Activated CD4-positive, alpha-beta T cell treated with anti-CD3 and anti-CD28 coated beads for 36 hours (primary cell): ENCODE measurements at places on chromosomes 1 and 21.
A peak's percentile ranks its signal among the peaks of the same experiment; 100 is the strongest.

DNA sequence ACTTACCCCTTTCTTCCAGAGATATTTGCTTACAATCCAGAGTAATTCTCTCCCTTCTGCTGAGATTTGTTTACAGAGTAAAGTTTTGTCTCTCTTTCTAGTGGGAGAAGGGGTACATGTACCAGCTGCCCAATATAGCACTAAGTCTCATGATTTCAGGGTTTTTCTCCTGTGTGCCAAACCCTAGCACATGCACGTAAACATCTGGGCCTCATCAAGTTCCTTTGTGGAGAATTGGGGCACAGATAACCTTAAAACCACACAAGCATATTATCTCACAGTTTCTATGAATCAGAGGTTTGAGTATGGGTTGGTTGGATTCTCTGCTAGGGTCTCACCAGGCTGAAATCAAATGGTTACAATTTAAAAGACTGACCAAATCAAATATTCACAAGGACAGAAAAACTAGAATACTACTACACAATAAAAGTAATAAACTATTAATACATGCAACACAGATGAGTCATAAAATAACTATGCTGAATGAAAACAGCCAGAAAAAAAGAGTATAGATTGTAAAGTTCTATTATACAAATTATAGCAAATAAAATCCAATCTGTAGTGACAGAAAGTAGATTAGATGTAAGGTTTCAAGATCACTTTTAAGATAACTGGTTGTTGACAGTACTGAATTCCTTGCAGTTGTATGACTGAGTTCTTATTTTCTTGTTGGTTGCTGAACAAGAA, 347.4 kb upstream of the PTBP2 start:
- no peak for DNase-seq

GRCh38 chr1:6460301-6461050, 5.5 kb downstream of the TNFRSF25 start:
- peak; percentile 93 for DNase-seq

DNA sequence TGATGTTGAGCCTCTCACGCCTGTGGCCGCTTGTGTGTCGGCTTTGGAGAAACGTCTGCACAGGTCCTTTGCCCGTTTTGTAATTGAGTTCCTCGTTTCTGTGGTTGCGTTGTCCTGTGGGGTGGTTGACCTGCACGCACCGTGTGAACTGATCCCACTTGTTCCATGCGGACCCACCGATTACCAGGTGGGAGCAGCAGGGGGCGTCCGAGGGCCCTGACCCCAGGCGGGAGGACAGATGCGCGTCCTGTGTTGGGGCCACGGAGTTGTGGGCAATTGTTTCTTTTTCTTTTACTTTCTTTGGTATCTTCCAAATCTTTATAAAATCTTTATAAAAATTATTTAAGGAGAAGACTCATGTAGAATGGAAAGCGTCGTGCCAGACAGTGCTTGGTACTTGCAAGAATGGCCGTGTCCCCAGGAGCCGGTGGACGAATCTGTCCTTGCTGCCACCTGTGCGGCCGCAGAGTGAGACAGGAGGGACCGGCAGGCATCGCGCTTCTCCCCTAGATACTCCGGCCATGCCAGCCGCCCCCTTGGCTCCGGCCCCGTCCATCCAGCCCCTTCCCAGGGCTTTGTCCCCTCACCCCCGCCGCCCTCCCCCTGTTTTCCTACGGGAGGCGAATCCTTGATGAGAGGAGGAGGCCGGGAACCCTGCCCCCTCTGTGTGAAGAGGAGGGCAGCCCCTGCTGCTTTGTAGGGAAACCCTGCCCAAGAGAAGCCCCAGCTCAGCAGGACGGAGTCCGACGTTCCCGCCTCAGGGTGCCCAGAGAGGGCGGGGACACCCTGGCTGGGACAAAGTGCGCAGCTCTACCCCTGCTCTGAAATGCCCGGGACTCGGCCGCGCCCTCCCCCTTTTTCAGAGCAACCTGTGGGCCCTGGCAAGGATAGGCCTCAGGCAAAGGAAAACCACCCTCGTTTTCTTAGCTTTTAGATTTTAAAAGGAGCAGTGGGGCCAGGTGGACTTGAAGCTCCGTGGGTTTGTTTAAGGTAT, 41.7 kb downstream of the PRKCZ start:
- peak; percentile 79 for DNase-seq

DNA sequence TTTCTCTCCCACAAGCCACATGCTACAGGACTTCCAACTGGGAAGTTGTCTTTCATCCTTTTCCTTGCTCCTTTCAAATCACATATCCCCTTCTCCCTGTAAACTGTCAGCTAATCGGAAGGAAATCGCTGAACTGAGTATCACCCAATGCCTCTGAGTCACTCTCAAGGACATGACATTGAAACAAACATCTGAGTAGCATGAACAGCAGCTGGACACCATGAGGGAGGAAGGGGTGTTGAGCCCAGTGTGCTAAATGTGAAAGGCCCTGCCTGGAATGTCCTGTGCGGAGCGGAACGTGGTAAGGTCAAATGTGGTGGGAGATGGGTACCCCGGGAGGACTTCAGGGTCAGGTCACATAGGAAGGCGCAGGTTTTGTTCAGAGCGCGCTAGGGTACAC, at the start of gene OR2AJ1:
Gene OR2AJ1 (plus strand): TSS at position 22 of the 400 bp plus-strand sequence. CDS start 8,880 bp downstream, outside the sequence.
- DNase-seq: no peak

DNA sequence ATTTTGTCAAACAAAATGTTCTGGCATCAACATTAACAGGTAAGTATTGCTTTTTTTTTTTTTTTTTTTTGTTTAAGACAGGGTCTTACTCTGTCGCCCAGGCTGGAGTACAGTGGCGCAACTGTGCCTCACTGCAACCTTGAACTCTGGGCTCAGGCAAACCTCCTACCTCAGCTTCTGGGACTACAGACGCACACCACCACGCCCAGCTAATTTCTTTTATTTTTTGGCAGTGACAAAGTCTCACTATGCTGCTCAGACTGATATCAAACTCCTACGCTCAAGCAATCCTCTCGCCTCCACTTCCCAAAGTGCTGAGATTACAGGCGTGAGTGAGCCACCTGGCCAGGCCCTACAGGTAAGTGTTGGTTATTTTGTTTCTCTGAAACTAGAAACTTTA, 2.4 kb downstream of the TUT4 start:
- peak; percentile 16 for DNase-seq

DNA sequence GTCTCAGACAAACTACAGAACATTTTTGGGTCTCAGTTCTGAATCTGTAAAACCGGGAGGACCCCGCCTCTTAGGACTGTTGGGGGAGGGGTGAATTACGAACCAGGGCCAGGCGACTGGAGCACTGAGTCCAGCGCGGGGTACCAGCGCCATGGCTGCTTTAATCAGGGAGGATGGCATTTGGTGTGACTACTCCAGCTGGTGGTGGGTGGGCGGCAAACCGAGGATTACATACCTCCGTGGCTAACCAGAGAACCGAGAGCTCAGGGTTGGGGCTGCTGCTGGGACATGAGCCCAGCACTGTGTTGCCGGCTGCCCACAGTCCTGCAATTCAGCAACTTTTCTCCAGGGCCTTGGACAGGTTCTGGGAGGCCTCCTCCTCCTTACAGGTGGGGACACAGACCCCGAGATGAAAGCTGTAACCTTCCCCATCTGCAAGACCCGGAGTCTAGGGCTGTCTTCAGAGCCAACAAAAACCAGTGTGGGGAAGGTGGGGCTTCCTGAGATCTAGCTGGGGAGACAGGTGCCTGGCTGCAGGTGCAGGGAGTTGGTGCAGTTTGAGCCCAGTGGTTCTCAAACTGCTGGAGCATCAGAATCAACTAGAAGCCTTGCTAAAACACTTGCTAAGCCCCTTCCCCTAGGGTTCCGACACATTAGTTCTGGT, 273.5 kb downstream of the FOXD2 start:
- DNase-seq: no peak

DNA sequence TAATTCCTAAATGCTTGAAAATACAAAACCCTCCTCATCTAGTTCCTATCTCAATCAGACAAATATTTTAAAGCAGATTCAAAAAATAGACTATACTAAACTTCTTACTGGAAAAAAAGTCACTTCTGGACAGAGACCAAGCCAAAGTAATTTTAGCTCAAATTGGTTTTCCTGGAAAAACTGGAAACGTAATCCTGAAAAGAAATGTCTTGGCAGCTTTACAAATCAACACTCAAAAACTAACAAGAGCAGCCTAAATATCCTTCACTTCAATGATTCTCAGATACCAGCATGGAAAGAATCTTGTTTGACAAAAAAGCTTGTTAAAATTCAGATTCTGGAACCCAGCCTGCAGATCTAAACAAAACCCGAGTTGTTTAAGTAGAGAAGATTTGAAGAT, 9.1 kb upstream of the GPR88 start:
- no peak for DNase-seq

GRCh38 chr1:37995751-37996345, 6.0 kb upstream of the SF3A3 start:
- peak; percentile 65 for DNase-seq

GRCh38 chr1:204652497-204652896, 33.0 kb downstream of the LRRN2 start:
- DNase-seq: no peak
